ENCODE measurements at places on chromosomes 11 and 22.

GRCh38 chr22:47090591-47091245 lies 328.3 kb downstream of the TBC1D22A start:
- DNase-seq: no peak

DNA sequence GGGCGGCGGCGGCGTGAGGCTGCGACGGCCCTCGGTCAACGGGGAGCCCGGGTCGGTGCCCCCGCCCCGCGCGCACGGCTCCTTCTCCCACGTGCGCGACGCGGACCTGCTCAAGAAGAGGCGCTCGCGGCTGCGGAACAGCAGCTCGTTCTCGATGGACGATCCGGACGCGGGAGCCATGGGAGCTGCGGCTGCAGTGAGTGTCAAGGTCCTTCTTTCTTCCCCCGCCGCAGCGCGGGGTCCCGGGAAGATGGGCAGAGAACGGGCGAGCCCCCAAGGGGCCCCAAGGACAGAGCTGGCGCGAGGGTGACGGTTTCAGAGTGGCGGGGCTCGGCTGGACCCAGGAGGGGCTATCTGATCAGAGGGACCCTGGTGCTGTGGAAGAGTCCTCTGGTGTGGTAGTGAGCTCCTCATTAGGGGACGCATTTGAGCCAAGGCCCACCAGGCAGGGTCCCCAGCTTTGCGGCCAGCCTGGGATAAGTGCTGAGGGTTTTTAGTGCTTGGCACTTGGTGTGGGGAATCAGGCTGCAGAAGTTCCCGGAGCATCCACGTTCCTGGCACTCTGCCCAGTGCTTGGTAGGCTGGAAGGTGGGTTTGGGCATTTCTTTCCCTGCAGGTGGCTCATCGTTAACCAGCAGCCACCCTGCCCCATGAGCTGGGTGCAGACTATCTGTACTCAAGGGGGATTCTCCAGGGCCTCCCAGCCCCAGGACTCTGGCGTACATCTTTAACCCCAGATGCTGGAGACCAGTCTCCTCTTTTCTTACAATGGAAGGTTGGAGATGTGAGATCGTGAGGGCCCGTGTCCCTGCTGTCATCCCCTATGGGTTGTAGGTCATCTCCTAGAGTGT lies 9.8 kb downstream of the EHBP1L1 start:
- DNase-seq: no peak

DNA sequence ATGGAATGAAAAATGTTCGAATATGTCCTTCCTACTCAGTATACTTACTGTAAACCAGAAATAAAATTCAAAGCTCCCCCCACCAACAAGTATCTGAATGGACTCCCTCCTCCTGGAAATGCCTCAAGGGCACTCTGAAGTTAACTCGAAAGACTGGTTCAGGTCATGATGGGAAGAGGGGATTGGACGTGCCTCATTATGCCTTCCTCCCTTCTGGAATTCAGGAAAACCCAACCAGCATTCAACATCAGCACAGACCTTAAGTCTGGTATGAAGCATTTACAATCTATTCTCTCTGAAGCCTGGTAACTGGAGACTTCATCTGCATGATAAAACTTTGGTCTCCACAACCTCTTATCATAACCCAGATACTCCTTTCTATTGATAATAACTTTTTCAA lies 428.3 kb upstream of the RAG2 start:
- DNase-seq: no peak

DNA sequence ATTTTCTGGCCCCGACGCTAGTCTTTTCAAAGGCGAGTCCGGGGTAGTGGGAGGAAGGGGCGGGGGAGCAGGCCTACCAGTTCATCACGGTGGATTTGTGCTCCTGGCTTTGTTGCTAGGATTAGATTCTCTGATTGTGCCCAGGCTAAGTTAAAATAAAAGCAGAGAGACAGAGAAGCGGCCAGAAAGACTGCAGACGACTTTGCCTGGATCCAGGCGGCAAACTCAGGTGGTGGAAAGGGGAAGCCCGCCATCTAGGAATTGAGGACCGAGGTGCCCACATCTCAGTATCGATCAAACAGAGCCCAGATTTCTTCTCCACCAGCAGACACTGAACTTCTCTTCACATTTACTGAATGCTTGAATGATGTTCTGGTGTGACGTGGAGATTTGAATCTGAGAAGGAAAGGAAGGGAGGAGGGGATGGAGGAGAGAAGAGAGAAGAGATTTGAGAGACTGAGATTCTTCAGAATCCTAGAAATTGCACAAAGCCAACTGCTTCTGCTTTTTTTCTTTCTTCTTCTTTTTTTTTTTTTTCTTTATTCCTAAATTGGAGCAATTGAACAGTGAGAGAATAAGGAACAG lies 2.7 kb downstream of the FAT3 start:
- DNase-seq: no peak

GRCh38 chr11:250740-251299 lies 14.0 kb downstream of the PSMD13 start:
- peak; percentile 70 for DNase-seq

DNA sequence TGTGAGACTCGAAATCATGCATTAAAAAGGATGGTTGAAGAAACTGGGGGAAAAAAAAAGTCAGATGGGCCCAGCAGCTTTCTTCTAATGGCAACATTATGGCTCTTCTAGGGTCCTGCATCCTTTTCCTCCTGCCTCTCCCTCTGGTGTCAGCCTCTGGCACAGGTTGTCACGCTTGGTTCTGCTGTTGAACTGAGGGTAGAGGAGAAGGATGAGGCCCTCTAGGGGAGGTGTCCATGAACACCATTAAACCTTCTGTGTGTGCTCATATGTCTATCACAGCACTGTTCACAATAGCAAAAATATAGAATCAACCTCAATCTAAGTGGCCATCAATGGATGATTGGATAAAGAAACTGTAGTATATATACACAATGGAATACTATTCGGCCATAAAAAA lies 36.0 kb downstream of the BUD13 start:
- DNase-seq: no peak

- DNase-seq: no peak
These were observed 237.2 kb downstream of the LRRC4C start for GRCh38 chr11:41222236-41222635.

- DNase-seq: no peak
These were observed 12.5 kb upstream of the ELF5 start for GRCh38 chr11:34525888-34526657.

DNA sequence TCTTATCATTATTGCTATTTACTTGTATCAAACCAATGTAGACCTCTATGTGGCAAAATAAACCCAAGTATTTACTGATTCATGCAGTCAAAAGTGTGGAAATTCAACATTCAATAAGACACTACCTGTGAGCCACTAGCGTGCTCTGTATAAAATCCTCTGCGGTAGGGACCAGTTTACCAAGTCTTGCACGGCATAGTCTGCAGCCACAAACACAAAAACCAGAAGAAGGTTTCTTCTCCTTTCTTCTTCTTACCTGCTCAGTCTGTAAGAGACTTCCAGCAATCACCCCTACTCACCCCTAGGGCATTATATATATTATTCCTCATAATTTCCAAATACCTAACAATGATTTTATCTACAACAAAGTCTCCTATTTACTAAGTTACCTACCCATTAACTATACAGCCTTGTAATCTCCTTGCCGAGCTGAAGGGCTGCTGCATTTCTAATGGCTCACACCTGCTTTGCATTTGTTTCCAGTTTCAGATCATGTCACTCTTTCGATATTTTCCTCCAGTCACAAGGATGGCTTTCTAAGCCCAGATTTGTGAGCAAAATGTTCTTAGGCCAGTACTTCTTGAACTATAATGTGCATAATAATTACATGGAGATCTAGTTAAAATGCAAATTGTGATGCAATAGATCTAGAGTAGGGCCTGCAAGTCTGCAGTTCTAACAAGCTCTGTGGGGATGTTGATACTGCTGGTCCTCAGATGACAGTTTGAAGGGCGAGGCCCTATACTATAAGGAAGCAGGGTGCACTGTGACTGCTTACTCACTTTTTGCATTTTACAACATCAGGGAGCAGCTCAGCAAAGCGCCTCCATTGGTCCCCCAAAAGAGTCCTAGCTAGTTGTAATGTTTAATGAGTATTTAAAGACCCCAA lies 191.9 kb upstream of the DDI1 start:
- DNase-seq: peak; percentile 59

- DNase-seq: no peak
These were observed 525.2 kb downstream of the OPCML start for GRCh38 chr11:133007027-133007584.

GRCh38 chr11:65719871-65720210 lies 757 bp downstream of the RNASEH2C start:
- peak; percentile 65 for DNase-seq

DNA sequence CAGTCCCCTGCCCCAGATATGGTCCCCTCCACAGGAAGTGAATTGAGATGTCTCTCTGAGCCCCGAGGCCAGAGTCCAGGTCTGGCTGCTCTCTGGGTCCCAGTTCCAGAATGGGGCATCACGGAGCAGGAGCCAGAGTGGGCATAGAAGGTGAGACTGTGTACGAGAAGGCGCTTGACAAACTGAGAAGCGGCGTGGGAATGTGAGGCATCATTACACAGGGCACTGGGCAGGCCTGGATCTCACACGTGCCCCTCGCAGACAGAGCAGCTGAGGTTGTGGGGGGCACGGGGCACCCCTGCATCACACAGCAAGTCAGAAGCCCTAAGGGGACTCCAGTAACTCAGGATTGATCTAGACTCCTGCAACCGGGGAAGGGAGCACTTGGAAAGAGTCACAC lies 9.2 kb downstream of the STARD10 start:
- no peak for DNase-seq

DNA sequence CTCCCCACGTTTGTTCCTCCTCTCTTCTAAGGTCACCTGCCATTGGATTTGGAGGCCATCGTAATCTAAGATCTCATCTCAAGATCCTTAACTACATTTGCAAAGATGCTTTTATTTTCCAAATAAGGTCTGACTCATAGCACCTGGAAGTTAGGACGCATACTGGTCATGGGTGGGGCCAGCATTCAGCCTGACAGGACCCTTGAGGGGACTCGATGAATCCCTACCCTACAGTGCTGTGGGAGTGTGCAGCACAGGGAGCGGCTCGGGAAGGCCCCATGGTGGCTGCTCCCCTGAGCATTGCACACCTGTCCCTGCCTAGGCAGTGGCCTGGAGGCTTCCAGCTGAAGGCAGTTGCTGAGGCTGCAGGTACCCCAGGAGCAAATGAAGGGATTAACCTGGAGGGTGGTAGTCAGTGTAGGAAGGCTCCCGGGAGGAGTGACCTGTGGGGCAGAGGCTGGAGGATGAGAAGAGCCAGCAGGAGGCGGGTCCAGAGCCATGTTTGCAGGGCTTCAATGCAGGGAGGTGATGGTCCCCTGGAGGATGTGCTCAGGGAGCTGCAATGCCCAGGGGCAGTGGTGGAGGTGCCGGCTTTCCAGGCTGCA lies 362.2 kb downstream of the CTTN start:
- no peak for DNase-seq

- no peak for DNase-seq
These were observed 695.3 kb downstream of the TBC1D22A start for GRCh38 chr22:47457509-47458300.

GRCh38 chr22:23012081-23012622 lies 58.2 kb upstream of the GNAZ start:
- DNase-seq: no peak

DNA sequence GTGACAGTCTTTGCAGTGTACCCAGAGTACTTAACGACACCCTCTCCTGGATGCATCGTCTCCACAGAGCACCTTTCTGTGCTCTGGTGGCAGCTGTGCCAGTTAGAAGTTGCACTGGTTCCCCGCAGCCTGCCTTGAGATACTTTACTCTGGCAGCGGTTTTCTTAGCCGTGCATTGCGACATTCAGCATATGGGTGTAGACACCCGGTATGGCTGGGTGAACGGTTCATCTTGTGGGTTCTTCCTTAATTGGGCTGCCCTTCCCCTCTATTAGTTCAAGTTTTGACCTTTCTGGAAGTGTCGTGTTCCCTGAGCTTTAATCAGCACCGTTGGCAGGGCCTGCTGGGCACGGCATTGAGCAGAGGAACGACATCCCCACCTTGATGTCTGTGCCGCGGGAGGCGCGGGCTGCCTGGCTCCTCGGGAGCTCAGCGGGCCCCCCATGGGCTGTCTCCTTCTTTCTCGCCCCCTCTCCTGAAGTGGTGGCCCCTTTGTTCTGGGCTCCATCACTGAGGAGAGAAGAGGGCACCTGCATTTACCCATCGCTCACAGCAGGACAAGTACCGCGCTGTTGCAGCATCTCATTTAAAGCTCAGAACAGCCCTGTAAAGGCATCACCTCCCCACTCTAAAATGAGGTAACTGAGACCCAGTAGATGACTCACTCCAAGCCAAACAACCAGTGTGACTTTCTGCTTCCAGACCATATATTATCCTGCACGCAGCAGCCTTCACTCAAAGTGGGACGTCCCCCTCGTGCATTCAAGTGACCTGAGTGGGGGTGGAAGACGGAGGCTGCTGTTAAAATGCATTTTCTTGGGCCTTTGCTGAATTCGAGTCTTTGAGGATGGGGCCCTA lies 13.3 kb downstream of the FAM83F start:
- no peak for DNase-seq

GRCh38 chr11:839875-840617 lies 2.3 kb downstream of the POLR2L start:
- no peak for DNase-seq

GRCh38 chr11:132347156-132348090 lies 977.0 kb downstream of the NTM start:
- no peak for DNase-seq

- DNase-seq: no peak
These were observed 83.6 kb upstream of the BLID start for GRCh38 chr11:122199661-122200060.

DNA sequence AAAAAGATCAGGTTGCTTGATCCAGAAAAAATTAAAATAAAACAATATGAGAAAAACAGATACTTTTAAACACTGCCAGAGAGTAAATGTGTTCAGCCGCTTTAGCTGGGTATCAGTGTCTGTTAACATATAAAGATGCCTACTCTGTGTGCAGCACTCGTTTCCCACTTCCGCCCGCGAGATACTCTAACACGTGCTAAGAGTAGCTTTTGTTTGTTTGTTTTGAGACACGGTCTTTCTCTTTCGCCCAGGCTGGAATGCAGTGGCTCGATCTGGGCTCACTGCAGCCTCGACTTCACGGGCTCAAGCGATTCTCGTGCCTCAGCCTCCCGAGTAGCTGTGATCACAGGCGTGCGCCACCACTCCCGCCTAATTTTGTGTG lies 531 bp upstream of the MEN1 start:
- peak; percentile 45 for DNase-seq

DNA sequence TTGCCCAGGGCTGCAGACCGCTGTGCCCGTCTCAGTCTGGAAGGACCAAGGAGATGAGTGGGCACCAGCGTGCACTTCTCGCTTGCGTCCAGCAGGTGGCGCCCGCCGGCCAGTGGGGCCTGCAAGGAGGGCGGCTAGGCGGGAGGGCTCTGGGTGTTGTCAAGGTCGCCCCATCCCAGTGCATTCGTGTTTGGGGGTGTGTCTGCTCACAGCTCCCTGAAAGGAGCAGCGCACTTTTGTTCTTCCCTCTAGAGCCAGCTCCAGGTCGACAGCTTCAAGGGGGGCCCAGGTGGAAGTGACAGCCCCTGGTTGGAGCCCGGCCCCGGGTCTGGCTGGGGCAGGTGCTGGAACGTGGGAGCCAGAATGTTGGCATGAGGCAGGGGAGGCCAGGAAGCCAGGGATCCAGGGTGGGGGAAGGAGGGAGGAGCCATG lies 23.4 kb upstream of the MPPED1 start:
- DNase-seq: peak; percentile 73

- DNase-seq: no peak
These were observed 17.7 kb downstream of the DCHS1 start for GRCh38 chr11:6637871-6638270.

GRCh38 chr11:32884770-32885384 lies 7.7 kb upstream of the QSER1 start:
- DNase-seq: no peak

- DNase-seq: no peak
These were observed 7.2 kb upstream of the ANGPTL5 start for GRCh38 chr11:101923554-101923953.

GRCh38 chr22:35380537-35381423 lies at the start of gene HMOX1:
Gene HMOX1 (plus strand): TSS chr22:35381096. CDS start chr22:35381174, 78 bp downstream.
- peak; percentile 92 for DNase-seq

All from mucosa of descending colon (tissue), 3 donors.